Cardiac atrium fibroblast (primary cell): ENCODE measurements at places on chromosomes 12 and 14. TPM values are rescaled to one million over a fixed set of nuclear protein-coding genes. Genes with fewer than 3 reads are reported as not detected.

CLEC12A gene
- not detected in 2 replicates for total RNA-seq

LRP1-AS gene
- not detected in 2 replicates for total RNA-seq

ASCL1 gene
- total RNA-seq: not detected in 2 replicates

IL23A gene
- 1.6 TPM in 1 of 2 replicates, not detected in the other for total RNA-seq

CD163 gene
- not detected in 2 replicates for total RNA-seq

RAB3IP gene
- 2.6 and 9.2 TPM in 2 replicates for total RNA-seq

C14orf132 gene
- total RNA-seq: 2.0 and 3.7 TPM in 2 replicates

MYO1H gene
- total RNA-seq: not detected in 2 replicates

KRT74 gene
- total RNA-seq: not detected in 2 replicates

GON7 gene
- total RNA-seq: 11.3 and 13.2 TPM in 2 replicates

ADGRD1 gene
- total RNA-seq: 5.1 and 14.7 TPM in 2 replicates

RD3L gene
- not detected in 2 replicates for total RNA-seq

CLEC6A gene
- total RNA-seq: not detected in 2 replicates

ADCY4 gene
- 1.8 and 2.3 TPM in 2 replicates for total RNA-seq

RNU4-1 gene
- not detected in 2 replicates for total RNA-seq

SSPN gene
- total RNA-seq: 0.97 and 2.9 TPM in 2 replicates

PITPNM2 gene
- 1.8 and 2.5 TPM in 2 replicates for total RNA-seq

NTN4 gene
- total RNA-seq: 60.3 and 71.1 TPM in 2 replicates

ANG gene
- total RNA-seq: 19.0 and 24.7 TPM in 2 replicates

ITGA7 gene
- total RNA-seq: 4.0 and 6.8 TPM in 2 replicates

SYNDIG1L gene
- not detected in 2 replicates for total RNA-seq

AHNAK2 gene
- total RNA-seq: 28.5 and 28.7 TPM in 2 replicates

INHBC gene
- not detected in 2 replicates for total RNA-seq

ETV6 gene
- 4.7 and 5.7 TPM in 2 replicates for total RNA-seq

KDM5A gene
- total RNA-seq: 33.6 and 34.3 TPM in 2 replicates

OTUB2 gene
- total RNA-seq: 1.5 and 2.3 TPM in 2 replicates

GUCY2C gene
- not detected in 2 replicates for total RNA-seq

TTC9 gene
- 0.16 TPM in 1 of 2 replicates, not detected in the other for total RNA-seq

MAP1LC3B2 gene
- not detected in 2 replicates for total RNA-seq

BBOF1 gene
- total RNA-seq: 3.8 and 5.7 TPM in 2 replicates

PLA2G1B gene
- not detected in 2 replicates for total RNA-seq

PGAM5 gene
- total RNA-seq: 16.6 and 22.4 TPM in 2 replicates

KRT75 gene
- total RNA-seq: not detected in 2 replicates

ARHGAP9 gene
- total RNA-seq: under 0.01 and 2.9 TPM in 2 replicates

DPPA3 gene
- total RNA-seq: not detected in 2 replicates

TPH2 gene
- total RNA-seq: not detected in 2 replicates

KRT79 gene
- total RNA-seq: not detected in 2 replicates

PDE3A gene
- total RNA-seq: 22.9 and 28.0 TPM in 2 replicates

CAPZA3 gene
- total RNA-seq: not detected in 2 replicates

NYNRIN gene
- total RNA-seq: 6.3 and 11.7 TPM in 2 replicates

SLC25A21 gene
- total RNA-seq: 0.18 TPM in 1 of 2 replicates, not detected in the other

TAC3 gene
- total RNA-seq: 0.32 TPM in 1 of 2 replicates, not detected in the other

GAS2L3 gene
- 4.2 and 5.2 TPM in 2 replicates for total RNA-seq

ST8SIA1 gene
- 0.49 and 1.4 TPM in 2 replicates for total RNA-seq

EXOC5 gene
- total RNA-seq: 24.6 and 48.9 TPM in 2 replicates

TESPA1 gene
- not detected in 2 replicates for total RNA-seq

SLC16A7 gene
- 4.3 and 10.2 TPM in 2 replicates for total RNA-seq

APOLD1 gene
- 2.0 and 3.2 TPM in 2 replicates for total RNA-seq

SLCO1B1 gene
- total RNA-seq: not detected in 2 replicates

TIMM9 gene
- total RNA-seq: 26.4 and 70.0 TPM in 2 replicates

KITLG gene
- total RNA-seq: 15.2 and 19.8 TPM in 2 replicates

PTPRB gene
- 2.3 and 2.6 TPM in 2 replicates for total RNA-seq

TUBA1C gene
- 449 and 490 TPM in 2 replicates for total RNA-seq

NANOG gene
- total RNA-seq: not detected in 2 replicates

SOAT2 gene
- not detected in 2 replicates for total RNA-seq

KCNH5 gene
- total RNA-seq: under 0.01 TPM in 1 of 2 replicates, not detected in the other

TSHR gene
- not detected in 2 replicates for total RNA-seq

TAS2R7 gene
- not detected in 2 replicates for total RNA-seq

TMEM30B gene
- 0.18 TPM in 1 of 2 replicates, not detected in the other for total RNA-seq

GRIN2B gene
- not detected in 2 replicates for total RNA-seq
